ENCODE measurements at places on chromosomes 13 and 19.

- no peak for DNase-seq
Measured at GRCh38 chr19:13823256-13823655, 28.0 kb downstream of the ZSWIM4 start.

- DNase-seq = no peak
Measured at GRCh38 chr19:5960005-5961001, 17.6 kb downstream of the RANBP3 start.

- peak; percentile 52 for DNase-seq
Measured at GRCh38 chr13:98869408-98870090, 108.3 kb downstream of the DOCK9 start.

GRCh38 chr19:2181633-2181997, 17.9 kb downstream of the DOT1L start:
- DNase-seq = no peak

- no peak for DNase-seq
Measured at GRCh38 chr13:100620792-100621191, 32.2 kb upstream of the GGACT start.

DNA sequence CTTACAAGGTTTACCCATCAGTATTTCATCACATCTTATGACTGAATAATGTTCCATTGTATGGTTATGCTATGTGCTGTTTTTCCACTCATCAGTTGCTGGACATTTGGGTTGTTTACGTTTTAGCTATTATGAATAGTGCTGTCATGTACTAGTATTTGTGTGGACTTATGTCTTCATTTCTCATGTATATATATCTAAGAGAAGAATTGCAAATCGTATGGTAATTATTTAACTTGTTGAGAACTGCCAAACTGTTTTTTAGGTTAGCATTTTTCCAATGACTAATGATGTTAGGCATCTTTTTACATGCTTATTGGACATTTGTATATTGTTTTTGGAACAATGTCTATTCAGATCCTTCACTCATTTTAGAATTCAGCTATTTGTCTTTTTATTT, 368.3 kb downstream of the LMO7 start:
- DNase-seq = no peak

DNA sequence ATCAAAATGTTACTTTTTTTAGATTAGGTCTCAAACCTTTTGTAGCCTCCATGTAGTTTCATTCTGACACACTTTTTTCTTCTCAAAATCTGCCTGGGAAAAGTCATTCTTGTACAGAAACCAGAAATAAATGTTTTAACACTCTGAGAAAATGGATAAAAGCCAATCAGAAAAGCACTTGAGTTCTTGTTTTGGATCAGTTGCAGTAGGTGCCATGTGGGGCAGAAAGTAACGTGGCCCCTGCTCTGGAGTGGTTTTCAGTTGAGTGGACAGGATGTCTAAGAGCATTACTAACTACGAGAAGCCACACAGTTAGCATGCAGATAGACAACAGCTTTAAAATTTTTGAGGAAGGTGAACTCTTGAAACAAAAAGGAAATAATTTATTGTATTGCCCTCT, 19.1 kb downstream of the GPR183 start:
- DNase-seq = peak; percentile 92

DNA sequence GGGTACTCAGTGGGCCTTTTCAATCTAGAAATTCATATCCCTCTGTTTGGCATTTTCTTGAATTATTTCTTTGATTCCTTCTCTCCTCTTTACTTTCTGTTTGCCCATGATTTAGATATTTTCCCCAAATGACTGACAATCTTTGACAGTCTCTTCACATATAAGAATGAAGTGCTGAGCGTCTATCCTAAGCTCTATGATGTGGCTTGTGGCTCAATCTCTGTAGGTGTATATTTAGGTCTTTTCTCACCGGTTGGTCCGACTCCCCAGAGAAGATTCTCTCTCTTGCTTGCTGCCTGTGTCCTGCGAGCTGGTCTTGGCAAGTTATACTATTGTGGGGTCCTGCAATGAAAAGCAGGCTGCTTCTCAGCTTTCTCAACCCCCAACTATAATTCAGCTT, 29.0 kb downstream of the FLT3 start:
- no peak for DNase-seq

All from activated CD4-positive, alpha-beta T cell treated with anti-CD3 and anti-CD28 coated beads, Interleukin-2, amount 50 U/mL, for 16 hours (primary cell).